ENCODE measurements at places on chromosomes 2 and 18.

GRCh38 chr18:45218436-45218835 is 396.8 kb upstream of the SLC14A2 start:
- no peak for DNase-seq

GRCh38 chr18:24538414-24539264 is 78.2 kb downstream of the HRH4 start:
- DNase-seq, result no peak

- no peak for DNase-seq
These were observed 68.8 kb downstream of the HNRNPLL start for GRCh38 chr2:38533757-38534545.

DNA sequence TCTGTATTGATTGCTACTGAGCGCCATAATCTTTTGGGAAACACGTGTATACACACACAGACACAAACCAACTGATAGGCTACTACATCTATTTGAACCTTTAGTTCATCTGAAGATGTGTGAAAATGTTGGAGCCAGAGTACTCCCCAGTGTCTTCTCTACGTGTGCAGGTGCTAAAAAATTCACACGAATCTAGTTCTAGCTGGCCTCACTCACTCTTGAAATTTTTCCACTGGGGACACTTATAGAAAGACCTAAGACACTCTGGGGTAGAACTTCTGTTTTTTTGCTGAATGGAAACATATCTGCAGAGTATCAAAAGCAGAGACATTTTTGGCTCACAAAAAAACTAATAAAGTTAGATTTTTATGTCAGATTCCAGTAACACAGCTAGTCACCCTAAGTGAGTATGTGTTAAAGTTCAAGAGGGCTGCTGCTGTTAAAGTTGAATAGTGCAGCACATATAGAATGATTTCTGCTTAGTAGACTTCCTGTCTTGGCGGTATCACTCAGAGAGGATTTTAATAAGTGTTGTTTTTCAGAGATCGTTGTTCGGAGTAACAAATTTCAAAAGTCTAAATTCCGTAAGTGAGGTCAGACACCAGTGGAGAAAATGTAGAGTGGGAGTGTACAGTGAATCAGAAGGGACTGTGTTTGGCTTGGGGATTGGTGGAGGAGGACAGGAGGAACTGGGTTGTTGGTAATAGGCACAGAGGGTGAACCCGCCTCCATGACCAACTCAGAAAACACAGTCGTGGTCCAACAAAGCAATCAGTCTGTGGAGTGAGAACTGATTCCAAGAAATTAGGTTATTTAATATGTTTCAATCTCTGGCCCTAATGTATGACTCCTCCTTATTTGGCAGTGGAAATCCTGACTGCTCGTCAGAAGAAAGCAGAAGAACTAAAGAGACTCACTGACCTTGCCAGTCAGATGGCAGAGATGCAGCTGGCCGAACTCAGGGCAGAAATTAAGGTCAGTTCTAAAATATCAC is 43.1 kb downstream of the KCTD18 start:
- peak; percentile 40 for DNase-seq

- no peak for DNase-seq
These were observed 88.6 kb downstream of the SH3YL1 start for GRCh38 chr2:175161-175786.

DNA sequence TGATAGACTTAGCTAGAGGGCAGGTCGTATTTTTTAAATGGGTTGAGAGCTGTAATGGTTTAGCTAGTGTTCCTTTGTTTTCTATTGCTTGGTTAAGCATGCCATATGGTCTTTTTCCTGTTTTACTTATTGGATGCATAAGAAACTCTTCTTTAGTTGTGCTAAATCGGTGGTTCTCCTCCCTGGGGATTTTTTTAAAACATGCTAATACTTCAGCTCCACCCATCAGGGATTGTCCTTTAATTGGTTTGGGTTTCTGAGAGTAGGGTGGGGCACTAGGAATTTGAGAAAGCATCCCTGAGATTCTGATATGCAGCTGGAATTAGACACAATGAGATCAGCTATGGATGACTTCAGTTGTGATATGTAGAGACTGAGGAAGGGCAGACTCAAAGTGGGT is 497.2 kb downstream of the THSD7B start:
- no peak for DNase-seq

DNA sequence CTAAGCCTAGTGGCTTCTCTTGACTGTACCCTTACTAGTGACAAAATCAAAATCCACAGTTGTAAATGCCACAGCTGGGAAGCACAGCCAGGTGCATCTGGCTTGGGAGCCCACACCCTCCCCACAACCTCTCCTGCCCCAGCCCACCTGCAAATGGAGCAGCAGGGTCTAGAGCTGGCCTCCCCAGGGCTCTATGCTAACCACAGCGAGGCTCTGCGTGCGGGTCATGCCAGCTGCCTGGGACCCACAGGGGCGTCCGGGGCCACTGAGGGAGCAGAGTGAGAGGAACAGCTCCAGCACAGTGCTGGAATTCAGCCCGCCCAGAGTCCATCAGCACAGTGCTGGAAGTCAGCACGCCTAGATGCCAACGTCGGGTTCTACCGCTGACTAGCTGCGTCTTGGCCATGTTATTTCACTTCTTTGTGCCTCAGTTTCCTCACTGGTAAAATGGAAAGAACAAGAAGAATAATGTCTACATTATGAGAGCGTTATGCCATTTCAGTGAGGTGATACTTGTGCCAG is 109.1 kb upstream of the ID2 start:
- DNase-seq, result no peak

All from midbrain (tissue), 1 donor.